A549 treated with ZK216348 at 1 μM for 4 hours (cell line): ENCODE measurements at places on chromosomes 11 and 22. TPM values are rescaled to one million over a fixed set of nuclear protein-coding genes. Genes with fewer than 3 reads are reported as not detected.

The OR10D3 gene
- not detected in 5 replicates for total RNA-seq

The KCTD14 gene
- total RNA-seq: 1.3 to 2.1 TPM (median 1.7 TPM) in 5 replicates

The CPT1B gene
- total RNA-seq: 7.2 to 18.9 TPM (median 15.5 TPM) in 5 replicates

The OR2AT4 gene
- not detected in 5 replicates for total RNA-seq

The OR8A1 gene
- not detected in 5 replicates for total RNA-seq

The CARD18 gene
- not detected in 5 replicates for total RNA-seq

The C11orf87 gene
- total RNA-seq: not detected in 5 replicates

The TCN1 gene
- total RNA-seq: 0.09 to 0.49 TPM in 2 of 5 replicates, not detected in the others

The CEP126 gene
- total RNA-seq: 2.8 to 3.8 TPM (median 3.4 TPM) in 5 replicates

The IRAG1 gene
- 0.06 TPM in 1 of 5 replicates, not detected in the others for total RNA-seq
